Non-pigmented ciliary epithelial cell (primary cell): ENCODE measurements at places on chromosomes 1 and 21.

DNA sequence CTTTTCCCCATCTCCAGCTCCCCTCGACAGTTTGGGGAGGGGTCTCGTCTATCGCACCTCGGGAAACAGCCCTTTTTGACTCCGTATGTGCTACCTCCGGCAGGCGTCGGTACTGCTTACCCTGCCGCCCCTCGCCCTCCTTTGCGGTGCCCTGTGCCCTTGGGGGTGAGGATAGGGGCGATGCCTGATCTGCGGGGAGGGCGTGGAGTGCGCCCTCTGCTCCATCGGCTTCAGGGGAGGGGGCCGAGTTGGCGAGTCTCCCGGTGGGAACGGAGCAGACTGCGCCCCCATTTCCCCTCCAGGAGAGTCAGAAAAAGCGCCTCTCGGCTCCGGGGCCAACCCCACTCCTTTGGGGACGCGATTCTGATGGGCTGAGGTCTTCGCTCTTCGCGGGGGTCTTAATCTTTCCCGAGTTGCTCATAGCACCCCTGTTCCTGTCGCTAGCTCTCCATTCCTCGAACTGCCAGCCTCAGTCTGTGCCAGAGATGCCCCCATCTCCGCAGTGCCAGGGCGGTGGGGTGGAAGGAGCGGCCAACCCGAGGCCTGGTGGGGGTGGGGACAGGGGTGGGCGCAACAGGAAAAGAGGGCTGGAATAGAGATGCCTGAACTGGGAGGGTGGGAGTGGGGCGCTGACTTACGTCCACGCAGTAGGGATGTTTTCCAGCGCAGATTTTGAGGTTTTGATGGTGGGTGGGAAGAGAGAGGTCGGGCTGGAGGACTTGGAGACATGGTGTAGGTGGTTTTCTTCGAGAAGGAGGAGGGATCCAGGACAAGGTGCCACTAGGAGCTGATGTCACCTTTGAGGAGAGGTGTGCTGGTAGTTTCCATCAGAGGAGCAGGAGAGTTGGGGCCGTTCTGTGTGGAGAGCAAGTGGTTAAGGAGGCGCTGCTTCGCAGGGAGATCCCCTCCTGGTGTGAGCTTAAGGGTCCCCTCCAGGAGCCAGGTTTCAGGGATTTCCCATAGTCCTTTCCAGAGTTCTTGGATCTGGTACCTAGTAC lies 674 bp downstream of the PPFIA4 start:
- no peak for DNase-seq

DNA sequence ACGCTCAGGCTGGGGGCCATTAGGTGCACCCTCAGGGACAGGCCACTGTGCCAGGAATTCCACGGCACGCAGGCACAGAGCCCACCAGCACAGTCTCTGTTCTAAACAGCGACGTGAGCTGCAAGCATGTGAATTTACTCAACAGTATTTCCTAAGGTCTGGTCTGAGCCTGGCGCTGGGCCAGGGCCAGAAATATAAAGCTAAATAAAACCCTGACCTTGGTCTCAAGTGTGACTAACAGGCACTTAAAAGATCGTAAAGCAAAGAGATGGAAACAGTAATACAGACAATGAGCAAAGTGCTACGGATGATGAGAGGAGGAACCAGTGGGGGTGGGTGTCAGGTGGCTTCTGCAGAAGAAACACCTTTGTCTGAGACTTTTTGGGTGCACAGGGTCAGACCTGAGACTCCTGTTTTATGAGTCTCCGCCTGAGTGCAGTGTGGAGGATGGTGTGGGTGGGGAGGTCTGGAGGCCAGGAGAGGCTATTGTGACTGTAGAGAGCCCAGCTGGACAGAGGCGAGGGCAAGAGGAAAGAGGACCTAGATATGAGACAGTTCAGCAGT lies 53.4 kb upstream of the EDN2 start:
- DNase-seq: peak; percentile 67

DNA sequence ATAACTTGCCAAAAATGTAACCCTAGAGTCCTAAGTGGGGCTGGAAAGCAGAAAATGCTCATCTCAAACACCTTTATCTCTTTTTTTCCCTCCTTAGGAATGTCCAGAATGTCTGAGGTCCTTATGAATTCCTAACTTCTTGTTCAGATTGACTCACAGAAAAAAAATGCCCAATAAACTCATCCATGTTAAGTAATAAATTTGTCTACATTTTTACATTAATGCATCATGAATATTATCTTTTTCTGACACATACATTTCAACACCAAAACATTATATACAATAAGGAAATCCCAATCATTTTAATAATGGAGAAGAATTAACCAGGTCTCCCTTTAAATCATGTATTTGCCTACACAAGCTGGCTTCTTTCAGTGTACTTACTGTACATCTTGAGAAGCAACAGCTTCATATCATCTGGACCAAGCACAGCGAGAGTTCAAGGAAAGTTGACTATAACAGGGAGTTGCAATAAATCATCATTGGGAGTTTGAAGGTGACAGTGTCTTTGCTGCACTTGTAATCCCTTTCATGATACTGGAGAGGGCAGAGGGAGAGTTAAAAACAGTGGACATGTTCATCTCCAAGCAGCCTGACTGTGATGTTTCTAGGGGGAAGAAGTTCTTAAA lies 565.2 kb downstream of the LTN1 start:
- peak; percentile 36 for DNase-seq

- no peak for DNase-seq
These were observed 4.3 kb upstream of the MAN1A2 start for GRCh38 chr1:117362986-117363385.

DNA sequence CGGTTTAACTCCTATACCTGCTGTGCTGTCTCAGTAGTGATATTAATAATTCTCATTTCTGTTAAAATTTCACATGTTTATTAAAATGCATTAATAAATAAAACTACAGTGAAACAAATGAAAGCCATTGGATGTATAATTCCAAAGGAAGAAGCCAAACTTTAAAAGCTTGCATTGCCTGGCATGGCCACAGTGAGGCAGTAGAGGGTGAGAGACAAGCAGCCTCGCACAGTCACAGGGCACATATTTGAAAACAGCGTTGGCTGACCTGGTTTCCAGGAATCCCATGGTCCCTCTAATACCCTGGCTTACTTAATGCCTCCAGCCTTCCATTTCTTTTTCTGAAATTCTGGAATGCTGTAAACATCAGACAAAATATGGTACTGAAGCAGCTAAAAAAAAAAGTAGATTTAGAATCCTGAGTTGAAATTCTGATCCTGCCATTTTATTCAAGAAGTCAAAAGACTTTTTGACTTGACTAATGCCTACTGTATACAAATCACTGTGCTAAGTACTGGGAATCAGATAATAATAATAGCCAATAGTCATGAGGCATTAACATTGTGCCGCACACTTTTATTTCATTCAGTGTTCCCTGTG lies 6.7 kb upstream of the RNASEL start:
- peak; percentile 31 for DNase-seq

GRCh38 chr1:205091043-205091740 lies 6.9 kb upstream of the TMEM81 start:
- DNase-seq: no peak
